ENCODE measurements at places on chromosomes 1 and 21.

- DNase-seq, result no peak
Measured at GRCh38 chr21:36377391-36377842, 7.8 kb upstream of the CHAF1B start.

DNA sequence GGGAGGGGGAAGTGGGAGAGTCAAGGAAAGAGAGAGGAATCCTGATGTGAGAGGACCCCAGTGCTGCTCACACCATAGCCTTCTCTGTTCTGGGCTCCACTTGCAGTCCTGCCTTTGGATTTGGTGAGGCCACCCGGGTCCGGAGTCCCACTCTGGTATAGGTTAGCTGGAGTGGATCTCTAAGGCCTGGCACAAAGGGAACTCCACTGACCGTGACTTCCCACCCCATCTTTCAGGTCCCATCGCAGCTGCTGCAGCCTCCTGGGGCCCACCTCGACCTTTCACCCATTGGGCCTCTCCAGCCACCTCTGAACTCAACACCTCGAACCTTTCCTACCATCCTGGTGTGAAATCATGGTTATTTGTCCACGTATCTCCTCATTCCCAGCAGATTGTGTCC lies 324.4 kb downstream of the MATN1 start:
- DNase-seq, result no peak

DNA sequence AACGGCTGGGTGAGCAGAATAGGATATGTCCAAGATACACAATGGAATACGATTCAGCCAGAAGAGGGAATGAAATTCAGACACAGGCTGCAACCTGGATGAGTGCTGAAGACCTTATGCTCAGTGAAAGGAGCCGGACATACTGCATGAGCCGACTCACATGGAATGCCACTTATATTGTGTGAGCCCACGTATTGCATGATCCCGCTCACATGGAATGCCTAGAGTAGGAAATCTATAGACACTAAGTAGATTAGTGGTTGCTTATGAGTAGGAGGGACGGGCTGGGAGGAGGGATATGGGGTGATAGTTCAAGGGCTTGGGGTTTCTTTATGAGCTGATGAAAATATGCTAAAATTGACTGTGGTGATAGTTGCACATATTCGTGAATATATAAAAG lies 26.8 kb downstream of the TMPRSS2 start:
- no peak for DNase-seq

- DNase-seq, result no peak
Measured at GRCh38 chr1:180787628-180788307, 124.9 kb upstream of the KIAA1614 start.

GRCh38 chr1:216771922-216772321 lies 48.7 kb upstream of the ESRRG start:
- DNase-seq, result no peak

DNA sequence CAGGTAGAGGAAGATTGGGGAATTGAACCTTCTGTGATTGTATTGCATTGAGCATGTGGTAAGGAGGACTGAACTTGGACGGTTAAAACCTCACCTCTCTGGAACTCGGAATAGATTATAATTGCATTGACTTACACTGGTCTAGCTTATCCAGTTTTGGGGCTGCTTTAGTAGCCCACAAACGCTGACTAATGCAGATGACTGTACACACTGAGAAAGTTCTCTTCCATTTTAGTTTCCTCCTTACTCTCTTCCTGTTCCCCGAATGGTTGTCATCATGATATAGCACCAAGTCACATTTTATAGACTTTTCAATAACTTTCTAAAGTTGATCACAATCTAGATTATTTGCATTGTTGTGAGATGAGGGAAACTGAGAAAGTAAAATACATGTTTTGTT lies 78.2 kb downstream of the NFIA start:
- no peak for DNase-seq

- DNase-seq, result no peak
Measured at GRCh38 chr1:180057883-180058396, 96.7 kb upstream of the QSOX1 start.
